ENCODE measurements at places on chromosomes 6 and 20.

DNA sequence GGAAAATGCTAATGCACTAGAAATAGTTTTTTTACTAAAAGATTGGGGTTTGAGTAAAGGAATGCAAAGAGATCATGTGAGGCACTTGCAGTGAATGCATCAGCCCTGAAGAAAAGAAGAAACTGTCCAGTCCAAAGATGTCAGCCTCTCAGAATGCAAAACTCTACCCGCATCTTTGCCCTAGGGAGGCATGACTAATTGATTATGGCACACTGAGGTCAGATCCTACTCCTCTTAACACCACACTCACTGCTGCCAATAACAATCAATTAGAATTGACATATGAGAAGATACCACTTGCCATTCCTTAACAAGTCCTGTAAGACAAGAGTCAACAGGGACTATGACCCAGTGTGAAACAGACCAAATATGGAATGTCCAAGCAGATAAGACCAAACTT lies 262.3 kb upstream of the PLN start:
- DNase-seq, result no peak

DNA sequence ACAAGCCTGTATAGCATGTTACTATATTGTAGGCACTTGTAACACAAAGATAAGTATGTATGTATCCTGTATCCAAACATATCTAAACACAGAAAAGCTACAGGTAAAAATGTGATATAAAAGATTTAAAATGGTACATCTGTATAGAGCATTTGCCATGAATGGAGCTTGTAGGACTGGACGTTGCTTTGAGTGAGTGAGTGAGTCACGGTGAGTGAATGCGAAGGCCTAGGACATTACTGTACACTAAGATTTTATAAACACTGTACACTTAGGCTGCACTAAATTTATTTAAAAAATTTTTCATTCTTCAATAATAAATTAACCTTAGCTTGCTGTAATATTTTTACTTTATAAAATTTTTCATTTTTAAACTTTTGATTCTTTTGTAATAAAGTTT lies 136.9 kb downstream of the NKAIN2 start:
- DNase-seq, result no peak

DNA sequence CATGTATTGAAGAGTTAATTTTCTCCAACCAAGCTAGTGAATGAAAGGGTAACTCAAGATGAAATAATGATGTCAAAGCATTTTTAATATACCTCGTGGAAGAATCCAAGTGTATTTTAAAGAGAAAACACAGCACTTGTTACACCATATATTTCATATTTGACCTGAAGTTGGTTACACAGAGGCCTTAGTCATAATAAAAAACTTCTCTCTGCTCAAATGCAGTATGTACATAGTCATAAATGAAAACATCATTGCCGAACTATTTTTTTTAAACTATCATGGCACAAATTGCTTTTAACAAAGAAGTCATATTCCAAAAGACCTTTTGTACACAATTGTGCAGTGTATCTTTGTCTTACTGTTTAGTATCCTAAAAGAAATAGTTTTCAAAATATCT lies 43.0 kb downstream of the BACH2 start:
- DNase-seq, result no peak

DNA sequence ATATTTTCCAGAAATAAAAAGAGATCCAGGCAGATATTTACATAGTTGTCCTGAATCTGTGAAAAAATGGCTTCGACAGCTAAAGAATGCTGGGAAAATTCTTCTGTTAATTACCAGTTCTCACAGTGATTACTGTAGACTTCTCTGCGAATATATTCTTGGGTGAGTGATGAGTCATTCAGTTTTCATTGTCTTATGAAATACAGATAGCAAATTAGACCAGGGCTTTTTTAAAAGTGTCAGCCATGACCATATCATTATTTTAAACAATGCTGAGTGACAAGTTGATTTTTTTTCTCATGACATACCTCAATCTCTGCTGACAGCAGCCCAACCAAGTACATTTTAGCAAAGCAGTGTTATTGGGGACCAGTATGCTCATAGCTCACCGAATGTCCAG lies 32.8 kb downstream of the TSPYL4 start:
- no peak for DNase-seq

- peak; percentile 20 for DNase-seq
Measured at GRCh38 chr20:23139524-23139923, 53.4 kb upstream of the CD93 start.

GRCh38 chr20:37267667-37268313 lies 6.2 kb upstream of the GHRH start:
- DNase-seq, result no peak

GRCh38 chr20:54355631-54356280 lies 119.6 kb upstream of the DOK5 start:
- no peak for DNase-seq

- no peak for DNase-seq
Measured at GRCh38 chr20:15991279-15991678, 582.0 kb downstream of the KIF16B start.

DNA sequence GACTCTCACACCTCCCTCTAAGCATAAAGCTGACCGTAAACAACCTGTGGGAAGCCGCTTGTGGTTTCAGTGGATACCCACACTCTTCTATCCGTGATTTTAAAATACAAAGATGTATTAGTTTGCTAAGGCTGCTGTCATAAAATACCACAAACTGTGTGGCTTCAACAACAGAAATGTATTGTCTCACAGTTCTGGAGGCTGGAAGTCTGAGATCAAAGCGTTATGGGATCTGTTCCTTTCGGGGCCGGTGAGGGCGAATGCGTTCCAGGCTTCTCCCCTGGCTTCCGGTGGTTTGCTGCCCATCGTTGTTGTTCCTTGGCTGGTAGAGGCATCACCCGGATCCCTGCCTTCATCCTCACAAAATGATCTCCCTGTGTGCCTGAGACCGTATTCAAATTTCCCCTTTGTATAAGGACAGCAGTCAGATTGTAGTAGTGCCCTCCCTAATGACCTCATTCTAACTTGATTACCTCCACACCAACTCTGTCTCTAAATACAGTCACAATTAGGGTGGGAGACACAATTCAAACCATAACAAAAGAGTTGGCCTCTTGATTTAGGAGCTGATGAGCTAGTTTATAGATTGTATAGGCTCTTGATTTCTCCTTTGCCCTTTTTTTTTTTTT lies 210.6 kb upstream of the SOX4 start:
- DNase-seq, result no peak

DNA sequence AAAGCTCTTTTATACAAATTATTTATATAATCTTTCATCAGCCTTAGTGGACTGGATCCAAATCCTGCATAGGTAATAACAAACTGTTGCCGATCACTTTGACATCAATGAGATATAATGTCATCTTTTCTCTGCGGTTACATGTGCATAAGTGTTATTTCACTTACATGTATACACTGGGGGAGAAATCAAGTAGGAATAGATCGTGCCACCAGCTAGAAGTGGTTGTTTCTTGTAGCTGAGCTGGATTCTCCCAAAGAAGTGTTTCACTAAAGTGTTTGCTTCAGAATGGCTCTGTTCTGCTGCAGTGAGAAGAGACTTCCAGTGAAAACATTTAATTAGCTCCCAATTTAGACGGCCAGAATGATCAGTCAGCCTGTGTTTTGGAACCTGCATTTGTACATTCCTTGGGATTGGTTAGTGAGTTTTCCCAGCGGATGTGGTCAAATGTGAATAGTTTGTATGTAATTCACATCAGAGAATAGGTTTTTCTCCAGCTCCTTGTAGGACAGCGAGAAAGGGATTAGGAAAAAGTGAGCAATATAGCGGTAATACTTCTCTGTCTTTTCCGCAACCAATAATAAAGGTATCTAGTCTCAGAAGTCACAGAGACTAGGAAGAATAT lies 163.1 kb upstream of the CCN2 start:
- DNase-seq, result no peak

GRCh38 chr6:64376394-64376793 lies 740.8 kb downstream of the PHF3 start:
- no peak for DNase-seq

DNA sequence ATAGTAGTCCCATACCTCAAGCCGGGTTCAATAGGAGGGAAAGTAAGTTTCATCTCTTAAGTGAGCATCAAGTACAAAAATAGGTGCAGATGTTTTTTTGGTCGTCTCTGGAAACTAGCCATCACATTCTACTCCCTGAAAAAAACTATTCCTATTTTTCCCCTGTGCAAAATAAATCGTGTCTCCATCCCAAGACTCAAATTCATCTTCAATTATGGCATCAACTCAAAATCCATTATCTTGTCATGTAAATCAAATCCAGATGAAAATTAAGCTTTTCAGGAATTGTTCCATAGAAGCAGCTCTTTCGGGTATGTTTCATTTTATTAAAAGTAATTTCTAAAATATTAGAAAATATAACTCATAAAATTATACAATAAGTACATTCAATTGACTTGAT lies 1368.4 kb downstream of the GRIK2 start:
- no peak for DNase-seq

- no peak for DNase-seq
Measured at GRCh38 chr20:62305149-62305764, 2.5 kb downstream of the ADRM1 start.

- no peak for DNase-seq
Measured at GRCh38 chr6:30776390-30777154, 32.2 kb upstream of the IER3 start.

DNA sequence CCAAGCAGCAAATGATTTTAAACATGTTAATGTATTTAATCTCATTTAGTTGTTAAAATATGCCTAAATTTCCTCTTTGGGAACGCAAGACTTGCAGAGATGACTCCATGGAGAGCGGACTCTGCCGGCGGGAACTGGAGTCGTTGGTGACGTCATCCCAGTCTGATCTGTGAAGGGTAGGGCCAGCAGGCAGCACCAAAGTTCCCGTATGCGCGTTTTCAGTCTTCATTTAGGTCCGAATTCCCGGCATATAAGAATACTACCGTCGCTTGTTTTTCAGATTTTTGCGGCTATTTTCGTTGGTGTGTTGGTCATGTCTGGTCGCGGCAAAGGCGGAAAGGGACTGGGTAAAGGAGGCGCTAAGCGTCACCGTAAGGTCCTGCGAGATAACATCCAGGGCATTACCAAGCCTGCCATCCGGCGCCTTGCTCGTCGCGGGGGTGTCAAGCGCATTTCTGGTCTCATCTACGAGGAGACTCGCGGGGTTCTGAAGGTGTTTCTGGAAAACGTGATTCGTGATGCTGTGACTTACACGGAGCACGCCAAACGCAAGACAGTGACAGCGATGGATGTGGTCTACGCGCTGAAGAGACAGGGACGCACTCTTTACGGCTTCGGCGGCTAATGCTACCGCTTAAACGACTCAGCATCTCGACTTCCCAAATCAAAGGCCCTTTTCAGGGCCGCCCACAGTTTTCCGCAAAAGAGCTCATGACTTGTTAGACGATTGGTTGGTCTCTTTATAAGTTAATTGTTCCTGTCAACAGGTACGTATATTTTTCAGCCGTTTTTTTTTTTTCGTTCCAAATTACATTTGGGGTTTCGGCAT lies 117.3 kb downstream of the HFE start:
- DNase-seq, result peak; percentile 78

DNA sequence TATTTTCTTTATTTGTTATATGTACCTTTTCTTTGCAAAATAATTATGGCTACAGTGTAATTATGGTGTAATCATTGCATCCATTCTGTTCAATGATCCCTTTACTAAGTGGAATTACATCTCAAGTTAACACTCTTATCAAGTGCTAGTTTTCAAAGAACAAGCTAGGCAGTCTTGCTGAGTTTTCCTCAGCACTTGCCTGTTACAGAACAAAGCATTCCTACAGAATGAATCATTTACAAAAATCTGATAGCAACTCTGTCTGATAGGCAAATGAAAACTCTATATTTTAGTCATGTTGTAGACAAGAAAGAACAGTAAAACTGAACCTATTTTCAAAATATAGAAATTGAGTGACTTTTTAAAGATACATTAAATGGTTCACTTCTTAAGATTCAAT lies 109.8 kb upstream of the POU3F2 start:
- DNase-seq, result no peak

GRCh38 chr6:34630040-34630439 lies 66.5 kb downstream of the ILRUN start:
- no peak for DNase-seq

GRCh38 chr20:57330998-57331397 lies 1.4 kb downstream of the SPO11 start:
- DNase-seq, result no peak

GRCh38 chr20:63009988-63010769 lies 3.4 kb upstream of the BHLHE23 start:
- no peak for DNase-seq

GRCh38 chr6:35487658-35488516 lies 9.0 kb downstream of the TEAD3 start:
- no peak for DNase-seq

- no peak for DNase-seq
Measured at GRCh38 chr6:43782764-43783513, 12.9 kb downstream of the VEGFA start.

- no peak for DNase-seq
Measured at GRCh38 chr6:164167873-164168405, 753.4 kb downstream of the QKI start.

DNA sequence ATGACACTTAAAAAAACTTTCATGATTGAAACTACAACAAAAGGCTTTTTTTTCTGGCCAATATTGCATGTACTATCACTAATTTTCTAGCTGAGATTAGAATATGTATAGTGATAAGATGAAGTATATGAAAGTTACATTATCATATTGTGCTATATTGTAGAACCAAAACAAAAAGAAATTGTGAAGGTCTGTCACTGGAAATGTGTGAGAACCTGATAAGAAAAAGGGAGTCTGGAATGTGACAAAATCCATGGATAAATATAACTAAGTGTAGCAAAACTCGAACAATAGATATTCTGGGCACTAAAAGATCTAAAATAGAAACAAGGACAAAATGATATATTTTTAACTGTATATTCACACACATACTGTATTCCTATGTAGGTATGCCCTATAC lies 36.7 kb upstream of the FAM135A start:
- DNase-seq, result no peak

DNA sequence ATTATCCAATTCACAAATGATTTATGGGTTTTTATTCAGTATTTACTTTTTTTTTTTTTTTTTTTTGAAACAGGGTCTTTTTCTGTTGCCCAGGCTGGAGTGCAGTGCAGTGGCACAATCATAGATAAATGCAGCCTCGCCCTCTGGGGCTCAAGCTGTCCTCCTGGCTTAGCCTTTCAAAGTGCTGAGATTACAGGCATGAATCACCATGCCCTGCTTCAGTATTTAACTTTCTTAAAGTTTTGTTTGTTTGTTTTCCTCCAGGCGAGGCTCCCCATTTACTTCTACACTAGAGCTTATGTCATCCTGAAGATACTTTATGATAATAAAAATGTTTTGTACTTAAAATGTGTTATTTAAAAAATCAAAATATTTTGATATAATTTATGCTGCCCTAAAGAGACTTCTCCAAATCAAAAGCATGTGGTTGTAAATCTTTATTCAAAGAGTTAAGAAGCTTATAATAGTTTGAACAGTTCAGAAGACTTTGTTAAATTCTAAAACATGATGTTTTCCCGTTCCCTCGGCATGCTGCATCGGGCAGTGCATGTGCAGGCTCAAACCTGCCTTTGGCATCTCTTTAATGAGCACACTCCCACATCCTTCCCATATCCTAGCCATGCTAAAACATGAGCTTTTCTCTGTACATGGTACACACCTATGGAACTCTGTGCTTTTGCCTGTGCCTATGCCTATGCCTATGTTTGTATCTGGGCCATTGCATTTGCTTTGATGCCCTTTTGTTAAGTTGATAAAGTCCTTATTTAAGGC lies 11.0 kb downstream of the SMPDL3A start:
- no peak for DNase-seq

GRCh38 chr6:44624936-44625573 lies 237.5 kb downstream of the CDC5L start:
- no peak for DNase-seq

GRCh38 chr6:71887744-71888230 lies 1.4 kb downstream of the RIMS1 start:
- no peak for DNase-seq

Measured in psoas muscle (tissue), 8 donors.